ENCODE measurements at places on chromosomes 12 and 14. TPM values are rescaled to one million over a fixed set of nuclear protein-coding genes. Genes with fewer than 3 reads are reported as not detected.

The MUCL1 gene
- not detected for total RNA-seq

DNA sequence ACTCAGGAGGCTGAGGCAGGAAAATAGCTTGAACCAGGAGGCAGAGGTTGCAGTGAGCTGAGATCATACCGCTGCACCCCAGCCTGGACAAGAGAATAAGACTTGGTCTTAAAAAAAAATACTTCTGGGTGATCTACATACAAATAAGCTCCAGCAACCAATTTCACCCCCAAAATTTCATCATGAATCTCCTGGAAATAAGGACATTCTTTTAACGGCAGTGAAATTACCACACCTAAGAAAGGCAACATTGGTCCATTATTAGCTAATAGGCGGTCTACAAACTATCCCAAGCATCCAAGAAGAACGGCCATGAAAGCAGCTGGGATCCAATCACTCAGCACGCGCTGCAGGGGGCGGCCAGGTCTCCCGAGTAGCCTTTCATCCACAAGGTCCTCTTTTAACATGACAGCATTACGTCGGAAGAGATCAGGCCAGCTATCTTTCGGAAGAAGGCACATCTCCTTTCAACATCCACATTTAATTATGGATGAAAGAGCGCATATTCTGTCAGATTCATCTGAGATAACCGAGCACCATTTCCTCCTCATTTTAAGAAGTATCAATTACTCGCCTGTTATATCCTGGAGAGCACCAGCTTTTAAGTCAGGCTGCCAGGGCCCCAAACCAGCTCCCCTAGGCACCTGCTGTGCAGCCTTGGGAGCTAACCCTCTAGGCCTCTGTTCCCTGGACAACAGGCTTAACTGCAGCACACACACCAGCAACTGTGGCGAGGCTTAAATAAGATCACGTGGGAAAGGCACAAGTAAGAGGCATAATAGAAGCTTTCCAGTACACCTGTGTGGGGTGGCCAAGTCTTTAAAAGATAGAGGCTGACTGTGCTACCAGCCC is 4.2 kb downstream of the SLC15A4 start:
- DNase-seq: no peak

- no peak for DNase-seq
These were observed 253.7 kb downstream of the SNAPC1 start for GRCh38 chr14:62015945-62016344.

- DNase-seq: no peak
These were observed 7.4 kb downstream of the TMEM120B start for GRCh38 chr12:121719926-121720414.

The DLGAP5 gene
- total RNA-seq: 0.49 TPM

- no peak for DNase-seq
These were observed 41.3 kb downstream of the CCNK start for GRCh38 chr14:99522457-99522891.

GRCh38 chr12:4172999-4173398 is 100.6 kb upstream of the CCND2 start:
- DNase-seq: no peak

- no peak for DNase-seq
These were observed 4.3 kb upstream of the BRMS1L start for GRCh38 chr14:35821564-35822411.

DNA sequence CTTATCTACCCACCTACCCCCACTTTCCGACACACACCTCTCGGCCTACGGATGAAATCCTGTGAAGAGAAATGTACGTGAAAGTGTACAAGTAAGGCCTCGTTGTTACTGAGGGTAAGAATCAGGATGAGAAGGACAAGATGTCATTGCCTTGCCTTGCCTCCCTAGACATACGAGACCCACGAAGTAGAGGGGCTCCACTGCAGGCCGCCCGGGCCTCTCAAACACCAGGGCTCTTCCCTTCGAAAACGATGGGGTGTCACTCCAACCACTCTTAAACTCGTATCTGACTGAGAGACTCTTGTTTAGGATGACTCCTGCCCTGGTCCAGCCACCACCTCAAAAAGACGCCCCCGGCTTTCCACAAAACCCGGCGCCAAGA is 498 bp downstream of the RACGAP1 start:
- no peak for DNase-seq

The SMIM41 gene
- total RNA-seq: not detected

The PPP1R36 gene
- total RNA-seq: 0.68 TPM

The ADCY4 gene
- 19.3 TPM for total RNA-seq

GRCh38 chr14:102280376-102280962 is 24.5 kb downstream of the MOK start:
- no peak for DNase-seq

DNA sequence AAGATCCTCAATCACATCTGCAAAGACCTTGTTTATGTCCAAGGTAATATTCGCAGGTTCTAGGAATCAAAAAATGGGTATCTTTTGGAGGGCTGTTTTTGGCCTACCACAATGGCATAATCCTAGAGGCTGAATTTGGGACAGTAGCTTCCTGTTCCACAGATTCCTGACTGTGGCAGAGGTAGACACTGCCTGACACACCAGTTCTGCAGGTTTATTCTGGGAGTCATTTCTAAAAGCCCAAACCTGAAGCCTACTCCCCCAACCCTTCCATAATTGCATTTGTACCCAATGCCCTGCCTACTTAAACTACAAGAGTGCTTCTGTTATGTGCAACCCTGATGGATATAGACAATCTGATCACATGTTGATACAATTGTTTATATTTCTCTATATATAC is 378.9 kb downstream of the PCNX1 start:
- no peak for DNase-seq

DNA sequence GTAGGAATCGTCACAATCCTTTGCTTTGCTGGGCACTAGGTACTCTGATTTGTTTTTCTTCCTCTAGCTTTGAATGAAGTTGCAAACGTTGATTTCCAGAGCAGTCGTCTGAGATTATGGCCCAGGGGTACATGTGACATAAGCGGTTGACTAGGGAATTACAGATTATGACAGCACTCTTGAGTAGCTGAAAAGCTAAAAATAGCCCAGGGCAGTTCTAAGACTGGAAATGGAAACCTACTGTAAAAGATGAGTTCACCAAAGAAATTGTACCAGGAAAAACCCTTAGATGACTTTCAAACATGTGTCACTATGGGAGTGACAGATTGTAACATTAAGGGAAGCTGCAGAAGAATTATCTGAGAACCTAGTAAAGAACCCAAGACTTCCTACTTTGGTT is 108.5 kb downstream of the ANO6 start:
- no peak for DNase-seq

GRCh38 chr14:60102389-60102788 is 10.7 kb downstream of the PCNX4 start:
- DNase-seq: no peak

The WDR20 gene
- 20.8 TPM for total RNA-seq
